ENCODE measurements at places on chromosomes 2 and 18.

GRCh38 chr2:121007490-121007853, 271.8 kb downstream of the GLI2 start:
- DNase-seq: no peak

DNA sequence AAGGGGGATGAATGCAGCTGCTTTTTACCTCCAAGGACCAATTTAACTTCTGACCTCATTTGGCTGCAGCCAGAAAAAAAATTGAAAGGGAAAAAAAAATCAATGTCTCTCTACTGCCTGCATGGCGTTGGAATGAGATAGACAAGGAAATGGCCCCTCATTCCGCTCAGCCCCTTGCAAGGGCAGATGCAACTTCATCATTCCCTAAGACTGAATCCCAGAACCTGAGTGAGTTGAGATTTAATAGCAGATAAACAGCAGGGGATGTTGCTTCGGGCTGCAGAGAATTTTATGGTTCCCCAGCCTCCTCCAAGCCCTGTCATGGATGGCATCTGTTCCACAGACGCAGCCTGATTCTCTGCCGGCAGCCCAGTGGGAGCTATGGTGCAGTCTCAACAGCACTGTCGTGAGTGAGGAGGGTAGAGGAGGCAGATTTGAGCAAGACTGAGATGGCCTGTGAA, 49.0 kb downstream of the CAPN13 start:
- DNase-seq: no peak

DNA sequence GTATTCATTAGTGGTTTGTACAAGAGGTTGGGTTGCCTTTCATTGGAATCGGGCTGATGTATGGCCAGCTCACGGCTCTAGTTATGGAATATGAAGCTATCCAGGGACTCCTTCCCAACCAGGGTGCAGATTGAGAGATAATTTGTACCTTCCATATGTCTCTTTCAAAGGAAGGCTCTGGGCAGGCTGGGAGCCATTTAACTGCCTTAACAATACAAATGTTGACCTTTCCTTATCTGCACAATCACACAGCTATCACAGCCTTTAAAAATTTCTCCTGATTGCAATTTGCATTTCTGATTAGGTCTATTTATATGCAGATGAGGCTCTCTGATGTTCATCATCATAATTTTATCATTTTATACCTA, 58.7 kb downstream of the MYO3B start:
- DNase-seq: no peak

DNA sequence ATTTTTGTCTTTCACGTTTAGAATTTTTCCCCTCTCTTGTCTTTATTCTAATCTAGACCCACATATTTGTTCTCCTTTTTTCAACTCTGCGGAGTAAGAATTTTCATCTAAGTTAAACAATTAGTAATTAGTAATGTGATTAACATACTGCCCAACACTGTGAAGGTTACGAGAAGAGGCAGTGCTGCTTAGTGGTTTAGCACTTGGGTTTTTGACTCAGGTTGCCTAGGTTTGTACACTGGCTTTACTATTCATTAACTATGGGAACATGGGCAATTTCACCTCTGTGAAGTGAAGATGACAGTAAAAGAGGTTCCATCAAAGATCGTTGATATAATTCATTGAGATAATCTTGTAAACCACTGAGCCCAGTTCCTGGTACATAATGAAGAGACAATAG, 82.2 kb upstream of the PNPT1 start:
- DNase-seq: no peak

- DNase-seq: no peak
These were observed 517.0 kb downstream of the NRXN1 start for GRCh38 chr2:50514901-50515300.

DNA sequence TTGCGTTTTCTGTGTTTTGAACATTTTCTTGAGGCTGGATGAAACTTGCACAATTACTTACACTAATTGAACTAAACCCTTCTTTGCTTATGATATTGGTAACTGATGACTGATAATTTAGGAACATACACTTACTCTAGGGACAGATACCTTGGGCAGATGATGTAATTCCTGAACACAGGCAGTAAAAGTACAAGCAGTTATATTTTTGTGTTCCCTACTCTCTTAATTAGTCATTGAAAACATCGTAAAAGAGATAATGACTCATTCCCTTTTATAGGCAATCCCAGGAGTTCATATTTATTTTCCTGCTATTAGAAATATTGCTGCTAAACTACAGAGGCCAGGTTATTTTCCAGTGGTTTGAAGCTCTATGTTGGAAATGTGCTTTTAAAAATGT, 46.4 kb downstream of the CCDC85A start:
- no peak for DNase-seq

DNA sequence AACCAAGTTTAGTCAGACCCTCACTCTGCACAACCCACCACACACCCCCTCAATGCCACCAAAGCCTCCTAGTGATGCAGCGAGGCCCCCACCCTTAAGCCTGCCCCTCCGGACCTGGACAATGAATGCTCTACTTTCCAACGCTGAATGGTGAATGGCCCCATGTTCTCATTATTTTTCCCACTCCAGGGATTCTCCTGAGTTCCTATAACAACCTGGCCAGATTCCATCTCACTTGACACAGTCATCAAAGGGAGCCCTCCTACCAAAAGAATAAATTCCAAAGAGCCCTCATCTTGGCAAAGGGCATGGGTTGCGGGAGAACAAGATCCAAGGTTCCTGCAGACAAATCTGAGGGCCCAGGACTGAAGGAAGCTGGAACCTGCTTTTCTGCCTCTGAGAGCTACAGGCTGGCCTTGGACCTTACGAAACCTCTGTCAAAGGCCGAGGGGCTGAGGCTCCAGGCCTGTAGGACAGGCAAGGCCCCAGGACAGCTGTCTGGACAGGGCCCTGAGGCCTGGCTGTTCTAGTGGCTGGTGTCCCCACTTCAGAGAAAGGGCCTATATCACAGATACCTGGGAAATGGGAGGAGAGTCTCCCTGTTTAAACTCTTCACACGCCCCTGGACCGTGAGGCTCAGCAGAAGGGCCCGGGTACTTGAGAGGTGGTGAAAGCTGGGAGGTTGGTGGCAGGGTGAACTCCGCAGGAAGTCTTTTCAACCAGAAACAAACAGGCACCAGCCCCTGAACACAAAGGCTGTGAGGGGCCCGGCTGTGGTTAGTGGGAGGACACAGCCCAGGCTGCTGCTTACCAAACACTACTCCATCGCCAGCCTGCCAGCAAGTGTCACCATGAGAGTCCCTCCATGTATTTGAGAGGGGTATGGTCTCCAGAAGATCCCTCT, 27.3 kb downstream of the SFXN5 start:
- DNase-seq: no peak
